ENCODE measurements at places on chromosomes 1 and 21.

- no peak overlapping the region for H3K4me3 ChIP-seq
- H3K27ac ChIP-seq: no peak overlapping the region
- H3K36me3 ChIP-seq: no peaks in the 10 kb centered on the region
- peaks cover 3% of the 10 kb centered on the region for H3K4me1 ChIP-seq
- H3K27me3 ChIP-seq: no peaks in the 10 kb centered on the region
Measured at GRCh38 chr1:205915354-205915990, 27.8 kb downstream of the SLC26A9 start.

DNA sequence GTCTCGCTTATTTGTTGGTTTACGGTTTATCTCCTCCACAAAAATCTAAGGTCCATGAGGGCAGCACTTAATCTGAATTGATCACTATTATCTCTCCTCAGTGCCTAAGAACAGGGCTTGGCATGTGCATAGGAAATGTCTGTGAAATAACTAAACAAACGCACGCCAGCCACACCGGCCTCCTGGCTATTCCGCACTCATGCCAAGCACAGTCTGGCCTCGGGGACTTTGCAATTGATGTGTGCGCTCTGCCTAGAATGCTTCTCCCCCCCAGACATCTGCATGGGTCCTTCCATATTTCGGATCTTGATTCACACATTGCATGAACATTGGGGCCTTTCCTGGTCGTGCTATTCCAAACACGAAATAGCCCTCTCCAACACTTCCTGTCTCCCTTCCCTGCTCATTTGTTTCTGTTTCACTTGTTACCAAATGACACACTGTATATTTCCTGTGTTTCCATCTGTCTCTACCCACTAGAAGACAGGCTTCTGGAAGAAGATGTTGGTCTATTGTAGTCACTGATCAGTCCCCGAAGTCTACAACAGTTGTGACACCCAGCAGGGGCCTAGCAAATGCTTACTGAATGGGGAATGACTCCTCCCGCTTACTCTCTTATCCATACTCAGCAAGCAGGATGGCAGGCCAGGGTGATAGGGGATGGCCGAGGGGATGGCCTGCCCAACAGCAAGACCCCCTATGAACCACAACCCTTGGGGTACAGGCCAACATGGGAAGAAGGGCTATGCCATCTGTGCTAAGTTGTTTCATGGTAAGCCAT, 93.9 kb downstream of the GLIS1 start:
- no peak overlapping the region for H3K27ac ChIP-seq
- H3K4me3 ChIP-seq: no peak overlapping the region
- no peaks in the 10 kb centered on the region for H3K27me3 ChIP-seq
- DNase-seq: no peak
- H3K36me3 ChIP-seq: no peaks in the 10 kb centered on the region
- no peaks in the 10 kb centered on the region for H3K4me1 ChIP-seq

- DNase-seq: peak; percentile 88
- no peaks in the 10 kb centered on the region for H3K36me3 ChIP-seq
- H3K27me3 ChIP-seq: no peaks in the 10 kb centered on the region
- H3K4me3 ChIP-seq: no peak overlapping the region
Measured at GRCh38 chr21:25487046-25487594, 120.2 kb downstream of the MRPL39 start.

DNA sequence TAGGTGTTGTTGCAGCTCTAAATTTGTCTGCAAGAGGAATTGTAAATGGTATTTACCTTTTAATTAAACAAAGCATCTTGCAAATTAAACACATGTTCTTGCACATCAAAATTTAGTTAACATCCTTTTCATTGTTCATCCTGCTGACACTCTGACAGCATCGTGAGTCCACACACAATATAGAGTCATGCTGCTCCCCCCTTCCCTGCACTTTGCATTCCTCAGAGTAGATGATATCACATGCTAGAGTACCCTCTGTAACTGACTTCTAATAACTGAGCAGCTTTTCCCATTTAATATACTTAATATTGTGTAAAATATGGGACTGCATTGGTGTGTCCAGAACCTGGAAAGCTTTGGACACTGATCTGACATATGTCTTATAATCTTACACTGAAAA, 138.8 kb upstream of the DPYD start:
- no peak for DNase-seq
- H3K4me1 ChIP-seq: peaks cover 9% of the 10 kb centered on the region
- H3K27ac ChIP-seq: no peak overlapping the region
- H3K36me3 ChIP-seq: no peaks in the 10 kb centered on the region

- H3K27me3 ChIP-seq: no peaks in the 10 kb centered on the region
- no peak overlapping the region for H3K4me3 ChIP-seq
- DNase-seq: no peak
- peaks cover 15% of the 10 kb centered on the region for H3K4me1 ChIP-seq
Measured at GRCh38 chr1:153937331-153937730, 9.2 kb downstream of the DENND4B start.

All from CD14-positive monocyte (primary cell).